ENCODE measurements at places on chromosomes 16 and 17. TPM values are rescaled to one million over a fixed set of nuclear protein-coding genes. Genes with fewer than 3 reads are reported as not detected.

CLN3 gene
- 33.9 TPM for total RNA-seq

PSMC3IP gene
- 38.0 TPM for total RNA-seq

PPY gene
- not detected for total RNA-seq

CLEC10A gene
- total RNA-seq: not detected

EPOP gene
- total RNA-seq: 15.5 TPM

ADAD2 gene
- total RNA-seq: not detected

TP53TG3B gene
- total RNA-seq: 0.66 TPM

CDRT15L2 gene
- not detected for total RNA-seq

DRC3 gene
- 2.4 TPM for total RNA-seq

NOD2 gene
- total RNA-seq: 0.02 TPM

PRRT2 gene
- total RNA-seq: 0.52 TPM

FAM20A gene
- not detected for total RNA-seq

CMTM2 gene
- total RNA-seq: not detected

CCDC102A gene
- total RNA-seq: 4.2 TPM

KRT33B gene
- total RNA-seq: not detected

BAIAP3 gene
- total RNA-seq: 1.8 TPM

SCIMP gene
- total RNA-seq: not detected

KLHL10 gene
- 0.19 TPM for total RNA-seq

MT1A gene
- total RNA-seq: 25.0 TPM

RAB37 gene
- 1.3 TPM for total RNA-seq

MMP25 gene
- 0.79 TPM for total RNA-seq

WSCD1 gene
- total RNA-seq: 1.9 TPM

CD300H gene
- total RNA-seq: 0.67 TPM

PHLPP2 gene
- total RNA-seq: 9.8 TPM

NPW gene
- total RNA-seq: 1.0 TPM

CA10 gene
- not detected for total RNA-seq

TAOK1 gene
- total RNA-seq: 21.5 TPM

CLEC3A gene
- total RNA-seq: not detected

DERL2 gene
- 113 TPM for total RNA-seq

DBF4B gene
- total RNA-seq: 30.5 TPM

RDM1 gene
- total RNA-seq: 3.7 TPM

ASB16 gene
- not detected for total RNA-seq

IGFALS gene
- total RNA-seq: not detected

FADS6 gene
- total RNA-seq: not detected

TMEM219 gene
- total RNA-seq: 98.4 TPM

RCVRN gene
- not detected for total RNA-seq

HAS3 gene
- total RNA-seq: 41.0 TPM

Measured in A549 treated with ZK216348 at 1 μM for 4 hours (cell line).